Pancreas (tissue), 10 donors: ENCODE measurements at places on chromosomes 3 and 15. TPM values are rescaled to one million over a fixed set of nuclear protein-coding genes. Genes with fewer than 3 reads are reported as not detected.

- no peak for DNase-seq
Measured at GRCh38 chr15:68370768-68371151, 61.2 kb downstream of the ITGA11 start.

DNA sequence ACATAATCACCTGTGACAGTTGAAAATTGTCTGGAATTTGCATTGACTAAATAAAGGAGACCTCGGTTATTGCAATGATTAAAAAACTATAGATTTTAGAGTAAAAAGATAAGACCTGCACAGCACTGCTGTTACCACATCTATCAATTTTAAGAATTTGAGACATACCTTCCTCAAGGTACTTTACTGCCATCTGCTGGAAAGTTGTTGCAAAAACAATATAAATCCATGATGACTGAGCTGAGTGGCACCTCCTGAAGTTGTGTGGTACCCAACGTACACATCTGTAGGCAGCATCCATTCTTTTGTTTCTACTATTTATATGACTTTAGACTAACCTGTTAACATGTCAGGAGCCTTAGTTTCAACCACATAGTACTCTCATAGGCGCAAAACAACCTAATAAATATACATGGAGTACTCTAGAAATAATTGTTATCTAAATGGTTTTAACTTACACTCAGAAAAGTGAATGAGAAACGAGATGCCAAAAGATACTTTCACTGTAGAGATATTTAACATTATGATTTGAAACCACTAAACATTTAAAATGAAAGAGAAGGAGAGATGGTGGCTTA lies 106.7 kb downstream of the GHSR start:
- no peak for DNase-seq

GRCh38 chr3:38002291-38002876 lies 11.8 kb downstream of the VILL start:
- DNase-seq = peak; percentile 2

GRCh38 chr3:122767540-122768372 lies 25.9 kb downstream of the HSPBAP1 start:
- no peak for DNase-seq

- DNase-seq = no peak
Measured at GRCh38 chr3:150218236-150218635, 189.9 kb upstream of the TSC22D2 start.

DNA sequence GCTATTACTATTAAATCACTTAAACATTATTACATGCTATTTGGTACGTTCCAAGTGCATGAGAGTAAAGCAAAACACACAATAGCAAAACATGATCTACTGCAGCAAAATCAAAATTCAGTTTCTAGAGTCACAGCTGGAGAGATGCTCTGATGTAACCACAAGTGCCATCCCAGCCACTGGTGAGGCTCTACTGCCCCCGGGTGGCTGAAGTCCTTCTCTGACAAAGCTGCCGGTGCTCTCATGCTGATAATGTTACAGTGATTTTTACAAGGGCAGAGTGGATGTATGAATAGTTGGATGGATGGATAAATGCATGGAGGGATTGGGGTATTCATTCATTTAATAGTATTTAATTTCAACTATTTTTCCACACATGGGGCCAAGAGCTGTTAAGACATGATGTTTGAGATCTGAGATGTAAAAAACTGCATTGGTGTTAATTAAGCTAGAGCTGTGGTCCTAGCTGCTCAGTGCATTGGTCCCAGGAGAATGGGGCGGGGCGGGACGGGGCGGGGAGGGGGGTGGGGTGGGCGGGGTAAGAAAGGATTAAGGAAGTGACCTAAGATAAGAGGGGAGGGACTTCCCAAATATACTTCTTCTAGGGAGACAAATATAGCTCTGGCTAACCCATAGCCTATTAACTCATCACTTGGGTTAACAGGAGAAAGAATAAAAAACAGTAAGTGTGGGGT lies 5.3 kb upstream of the SPESP1 start:
- peak; percentile 70 for DNase-seq

- DNase-seq = no peak
Measured at GRCh38 chr3:51992017-51992682, 3.5 kb downstream of the RPL29 start.

GRCh38 chr15:83858820-83859505 lies 205.0 kb downstream of the ADAMTSL3 start:
- no peak for DNase-seq

GRCh38 chr3:47323431-47324277 lies 40.9 kb downstream of the KLHL18 start:
- no peak for DNase-seq

- no peak for DNase-seq
Measured at GRCh38 chr3:119333773-119334509, 39.8 kb downstream of the ARHGAP31 start.

DNA sequence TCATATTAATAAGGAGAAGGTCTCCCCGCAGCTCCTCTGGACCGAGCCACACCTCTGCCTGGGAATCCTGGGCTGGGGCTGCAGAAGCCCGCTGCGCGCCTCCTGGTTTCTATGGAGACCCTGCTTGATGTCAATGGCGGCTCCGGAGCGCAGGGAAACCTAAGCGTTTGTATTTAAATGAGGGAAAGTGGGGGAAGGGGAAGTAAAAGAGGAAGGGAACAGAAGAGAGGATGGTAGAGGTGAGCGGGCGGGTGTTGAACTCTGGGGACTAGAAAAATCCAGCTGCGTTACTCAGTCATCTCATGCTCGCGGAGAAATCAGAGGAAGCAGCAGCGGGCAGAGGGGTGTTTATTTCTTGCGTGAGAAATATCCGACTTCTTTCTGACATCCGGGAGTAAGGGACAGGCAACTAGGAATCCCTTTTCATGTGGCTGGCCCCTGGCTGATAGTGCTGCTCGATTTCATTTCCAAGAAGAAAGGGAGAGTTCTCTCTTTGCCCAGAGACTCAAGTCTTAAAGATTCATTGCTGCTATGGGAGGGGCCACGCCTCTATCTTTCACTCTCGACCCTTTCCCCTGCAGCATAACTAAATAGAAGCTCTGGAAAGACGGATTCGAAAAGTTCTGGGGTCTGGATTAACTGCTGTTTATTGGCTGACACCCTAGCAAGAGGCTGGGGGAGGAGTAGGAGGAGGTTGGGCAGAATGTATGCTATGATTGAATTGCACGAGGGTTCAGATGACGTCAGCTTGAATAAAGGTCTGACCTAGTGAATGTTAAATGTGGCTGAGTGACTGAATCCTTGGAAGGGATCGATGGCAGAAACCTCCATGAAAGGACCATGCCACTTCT lies 110.5 kb upstream of the GAP43 start:
- peak; percentile 62 for DNase-seq

Gene NOX5
- total RNA-seq = not detected

Gene SCG5
- 37.4 TPM for total RNA-seq

Gene DNASE1L3
- total RNA-seq = not detected

Gene MYO5A
- total RNA-seq = 8.6 TPM
